ENCODE measurements at places on chromosomes 11 and 22.

- H3K36me3 ChIP-seq, result no peaks in the 10 kb centered on the region
- no peak overlapping the region for H3K27ac ChIP-seq
- H3K27me3 ChIP-seq, result peaks cover 59% of the 10 kb centered on the region
- peak; percentile 52 for DNase-seq
- H3K4me3 ChIP-seq, result no peak overlapping the region
Measured at GRCh38 chr11:2149864-2150847, 10.9 kb downstream of the INS start.

GRCh38 chr22:50119169-50119767 lies 29.5 kb downstream of the MOV10L1 start:
- H3K27me3 ChIP-seq, result peaks cover 21% of the 10 kb centered on the region
- H3K36me3 ChIP-seq, result no peaks in the 10 kb centered on the region
- H3K27ac ChIP-seq, result no peak overlapping the region

DNA sequence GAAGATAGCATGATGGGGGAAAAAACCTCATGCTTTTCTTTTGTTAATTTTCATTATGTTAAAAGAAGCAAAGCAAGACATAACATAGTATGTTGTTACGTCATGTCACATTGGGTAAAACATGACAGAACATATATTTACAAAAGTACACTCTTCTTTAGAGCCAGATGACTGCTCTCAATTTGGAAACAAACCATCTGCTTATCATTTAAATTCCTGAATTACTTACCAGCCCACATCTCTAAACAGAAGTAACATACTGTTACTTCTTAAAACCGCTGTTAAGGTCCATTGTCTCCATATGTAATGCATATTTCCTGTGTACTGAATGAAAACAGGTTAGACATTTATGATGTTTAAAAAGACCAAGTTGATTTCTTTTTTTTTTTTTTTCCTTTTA lies 100.0 kb downstream of the TMEM135 start:
- H3K27me3 ChIP-seq, result no peaks in the 10 kb centered on the region
- H3K27ac ChIP-seq, result no peak overlapping the region
- peaks cover 18% of the 10 kb centered on the region for H3K4me1 ChIP-seq
- H3K4me3 ChIP-seq, result no peak overlapping the region

DNA sequence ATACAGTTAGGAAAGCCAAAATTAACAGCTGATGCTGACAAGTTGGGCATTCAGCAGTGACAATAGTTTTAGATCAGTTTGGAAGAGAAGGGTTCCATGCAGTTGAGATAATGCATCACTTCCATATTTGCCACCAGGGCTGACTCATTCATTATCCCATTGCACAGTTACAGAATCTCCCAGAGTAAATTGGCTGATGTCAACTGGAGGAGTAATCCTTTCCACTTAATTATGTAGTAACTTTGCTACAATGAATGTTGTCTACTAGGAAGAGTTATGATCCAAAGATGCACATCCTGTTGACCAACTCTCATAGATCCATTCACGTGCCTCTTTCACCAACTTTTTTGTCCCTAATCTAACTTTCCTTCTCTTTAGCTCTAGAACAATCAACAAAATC lies 123.3 kb upstream of the LUZP2 start:
- H3K4me1 ChIP-seq, result no peaks in the 10 kb centered on the region
- H3K27me3 ChIP-seq, result peaks cover 58% of the 10 kb centered on the region
- H3K27ac ChIP-seq, result no peak overlapping the region
- H3K36me3 ChIP-seq, result no peaks in the 10 kb centered on the region
- DNase-seq, result no peak

- no peak for DNase-seq
- H3K27me3 ChIP-seq, result no peaks in the 10 kb centered on the region
- no peak overlapping the region for H3K4me3 ChIP-seq
- peaks cover 14% of the 10 kb centered on the region for H3K4me1 ChIP-seq
- no peaks in the 10 kb centered on the region for H3K36me3 ChIP-seq
- no peak overlapping the region for H3K27ac ChIP-seq
Measured at GRCh38 chr11:11592146-11592684, 29.6 kb downstream of the GALNT18 start.

Measured in MCF 10A (cell line).